Thymus (tissue), 14 donors: ENCODE measurements at places on chromosomes 5 and 9. TPM values are rescaled to one million over a fixed set of nuclear protein-coding genes. Genes with fewer than 3 reads are reported as not detected.

DNA sequence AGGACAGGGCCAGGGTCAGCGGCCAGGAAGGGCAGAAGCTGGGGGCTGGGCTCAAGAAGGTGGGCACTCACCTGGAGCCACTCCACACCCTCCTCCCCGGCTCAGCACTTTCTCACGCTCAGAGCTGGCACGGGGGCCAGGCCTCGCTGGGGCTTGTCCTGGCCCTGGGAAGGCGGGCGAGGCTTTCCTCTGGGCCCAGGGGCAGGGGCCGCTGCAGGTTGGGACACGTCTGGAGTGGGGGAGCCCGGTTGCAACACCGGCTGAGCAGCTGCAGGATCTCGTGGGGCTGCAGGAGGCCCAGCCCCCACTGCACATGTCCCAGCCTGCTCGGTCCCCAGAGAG lies 38.9 kb upstream of the EGFL7 start:
- no peak for DNase-seq
- H3K4me1 ChIP-seq = peaks cover 98% of the 10 kb centered on the region
- peak overlapping the region; percentile 36 for H3K27ac ChIP-seq
- no peaks in the 10 kb centered on the region for H3K36me3 ChIP-seq

The MSX2 gene
- total RNA-seq = 0.19 TPM

GRCh38 chr5:54792611-54793404 lies 192.6 kb downstream of the ESM1 start:
- H3K27ac ChIP-seq = peak overlapping the region; percentile 56
- DNase-seq = no peak
- H3K4me3 ChIP-seq = no peak overlapping the region
- peaks cover 10% of the 10 kb centered on the region for H3K4me1 ChIP-seq

The GPR151 gene
- under 0.01 TPM for total RNA-seq

The TYRP1 gene
- total RNA-seq = 0.19 TPM

The OLFM1 gene
- 28.3 TPM for total RNA-seq

The SLC4A9 gene
- not detected for total RNA-seq

DNA sequence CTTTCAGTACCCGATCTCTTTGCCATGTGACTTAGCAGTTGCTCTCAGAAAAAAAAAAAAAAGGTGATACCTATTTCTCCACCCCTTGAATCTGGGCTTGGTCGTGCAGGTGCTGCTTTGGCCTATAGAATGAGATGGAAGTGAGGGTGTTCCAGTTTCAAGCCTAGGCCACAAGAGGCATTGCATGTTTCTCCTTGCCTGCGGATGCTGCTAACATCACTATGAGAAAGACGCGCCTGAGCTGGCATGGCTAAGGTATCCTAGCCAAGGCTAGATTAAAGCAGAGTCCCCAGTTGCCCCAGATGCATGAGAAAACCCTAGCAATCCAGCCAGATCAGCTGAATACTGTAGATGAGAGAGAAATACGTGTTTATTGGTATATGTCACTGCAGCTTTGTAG lies 14.7 kb upstream of the CSF1R start:
- no peak overlapping the region for H3K4me3 ChIP-seq
- H3K27ac ChIP-seq = no peak overlapping the region
- no peaks in the 10 kb centered on the region for H3K36me3 ChIP-seq
- H3K27me3 ChIP-seq = no peaks in the 10 kb centered on the region

DNA sequence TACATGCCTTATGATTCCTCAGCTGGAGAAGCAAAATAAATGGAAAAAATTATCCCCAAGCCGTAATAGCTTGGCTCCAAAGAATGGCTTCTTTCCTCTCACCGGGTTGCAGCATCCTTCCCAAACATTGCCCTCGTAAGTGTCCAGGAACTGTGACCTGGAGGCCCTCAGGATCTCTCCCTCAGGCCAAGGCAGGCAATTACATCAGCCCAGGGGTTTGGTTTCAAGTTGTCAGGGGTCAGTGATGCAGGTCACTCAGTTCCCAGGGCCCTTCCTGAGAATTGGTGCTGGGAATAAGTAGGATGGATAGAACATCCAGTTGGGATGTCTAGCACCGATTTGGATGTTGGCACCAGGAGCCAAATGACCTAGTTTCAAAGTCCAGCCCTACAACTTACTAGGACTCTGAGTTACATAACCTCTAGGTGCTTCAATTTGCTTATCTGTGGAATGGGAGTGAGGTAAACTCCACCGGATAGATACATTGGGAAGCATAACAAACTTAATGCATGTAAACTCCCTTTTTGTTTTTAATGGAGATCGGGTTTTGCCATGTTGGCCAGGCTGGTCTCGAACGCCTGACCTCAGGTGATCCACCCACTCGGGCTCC lies 133.5 kb upstream of the DAP start:
- H3K27me3 ChIP-seq = no peaks in the 10 kb centered on the region
- H3K4me3 ChIP-seq = no peak overlapping the region
- no peak for DNase-seq
- H3K27ac ChIP-seq = no peak overlapping the region
